ENCODE measurements at places on chromosomes 4 and X.

- DNase-seq = no peak
Observed at GRCh38 chrX:27918799-27919198, 62.5 kb downstream of the DCAF8L1 start.

DNA sequence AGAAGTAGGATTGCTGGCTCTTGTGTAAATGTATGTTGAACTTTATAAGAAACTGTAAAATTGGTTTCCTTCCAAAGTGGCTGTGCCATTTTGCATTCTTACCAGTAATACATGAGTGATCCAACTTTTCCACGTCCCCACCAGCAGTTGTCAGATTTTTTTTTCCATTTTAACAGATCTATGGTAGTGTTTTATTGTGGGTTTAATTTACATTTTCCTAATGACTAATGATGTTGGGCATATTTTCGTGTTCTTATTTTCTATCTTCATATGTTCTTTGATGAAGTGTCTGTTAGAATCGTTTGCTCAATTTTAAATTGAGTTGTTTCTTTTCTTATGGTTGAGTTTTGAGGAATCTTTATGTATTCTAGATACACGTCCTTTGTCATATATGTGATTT lies 56.2 kb downstream of the PHEX start:
- DNase-seq = no peak

GRCh38 chr4:3315566-3315965 lies 22.7 kb downstream of the RGS12 start:
- DNase-seq = peak; percentile 21

DNA sequence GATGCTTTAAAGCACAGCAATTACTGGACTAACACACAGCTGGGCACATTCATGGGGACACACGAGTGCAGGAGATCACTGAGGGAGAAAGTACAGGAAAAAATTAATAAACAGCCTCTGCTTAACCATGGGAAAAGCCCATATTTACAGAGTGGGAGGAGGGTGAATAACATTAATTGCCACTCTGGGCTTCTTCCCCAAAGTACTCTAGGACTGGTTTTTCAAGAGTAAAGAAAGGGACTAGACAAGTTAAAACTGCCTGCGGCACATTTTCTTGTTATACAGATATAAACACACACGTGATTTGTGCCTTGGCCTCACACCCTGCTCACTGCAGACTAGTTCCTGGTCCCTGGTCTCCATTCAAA lies 179.7 kb upstream of the TET2 start:
- no peak for DNase-seq

DNA sequence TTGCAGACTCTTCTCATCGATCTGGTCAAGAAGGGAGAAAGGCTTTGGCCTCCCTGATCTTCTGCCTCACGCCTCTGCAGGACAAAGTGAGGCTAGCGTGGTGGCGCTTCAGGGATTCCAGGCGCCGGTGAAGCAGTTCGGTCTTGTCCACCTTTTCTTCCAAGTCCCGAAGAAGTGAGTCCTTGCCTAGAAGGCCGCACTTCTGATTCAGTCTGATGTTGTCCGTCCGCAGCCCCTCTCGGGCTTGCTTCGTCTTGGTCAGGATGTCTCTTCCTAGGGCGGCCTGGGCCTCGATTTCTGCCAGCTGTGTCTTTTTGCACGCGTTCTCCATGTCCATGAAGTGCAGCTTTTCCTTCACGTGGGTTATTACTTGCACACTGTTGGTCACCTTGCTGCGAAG lies 1.9 kb upstream of the TADA2B start:
- no peak for DNase-seq

DNA sequence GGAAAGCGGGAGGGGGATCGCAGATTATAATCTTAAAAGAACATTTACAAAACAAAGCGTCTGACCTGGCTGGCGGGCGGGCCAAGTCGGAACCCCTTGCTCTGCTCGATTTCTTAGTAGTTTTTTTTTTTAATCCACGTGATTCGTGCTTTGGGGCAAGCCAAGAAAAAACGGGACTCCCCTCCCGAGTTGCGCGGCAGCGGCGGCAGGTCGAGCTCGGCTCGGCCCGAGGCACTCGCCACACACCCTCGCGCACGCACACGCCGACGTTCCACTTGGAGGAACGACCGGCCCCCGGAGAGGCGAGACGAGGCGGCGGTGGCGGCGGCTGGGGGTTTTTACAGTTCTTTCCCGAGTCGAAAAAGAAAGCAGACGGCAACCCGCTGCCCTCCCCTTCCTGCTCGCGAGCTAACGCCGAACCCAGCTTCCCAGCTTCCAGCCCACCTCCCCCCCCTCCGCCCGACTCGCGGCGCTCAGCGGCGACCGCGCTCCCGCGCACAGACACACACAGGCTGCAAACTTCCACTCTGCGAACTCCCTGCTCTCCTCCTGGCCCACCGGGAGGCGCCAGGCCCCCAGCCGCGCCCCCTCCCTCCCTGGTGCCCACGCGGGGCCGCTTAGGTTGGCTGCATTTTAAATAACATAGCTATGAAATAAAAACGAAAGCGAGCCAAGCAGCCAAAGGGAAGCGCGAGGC lies 1.2 kb downstream of the BCOR start:
- peak; percentile 73 for DNase-seq

- no peak for DNase-seq
Observed at GRCh38 chr4:127304356-127304755, 328.4 kb upstream of the INTU start.

DNA sequence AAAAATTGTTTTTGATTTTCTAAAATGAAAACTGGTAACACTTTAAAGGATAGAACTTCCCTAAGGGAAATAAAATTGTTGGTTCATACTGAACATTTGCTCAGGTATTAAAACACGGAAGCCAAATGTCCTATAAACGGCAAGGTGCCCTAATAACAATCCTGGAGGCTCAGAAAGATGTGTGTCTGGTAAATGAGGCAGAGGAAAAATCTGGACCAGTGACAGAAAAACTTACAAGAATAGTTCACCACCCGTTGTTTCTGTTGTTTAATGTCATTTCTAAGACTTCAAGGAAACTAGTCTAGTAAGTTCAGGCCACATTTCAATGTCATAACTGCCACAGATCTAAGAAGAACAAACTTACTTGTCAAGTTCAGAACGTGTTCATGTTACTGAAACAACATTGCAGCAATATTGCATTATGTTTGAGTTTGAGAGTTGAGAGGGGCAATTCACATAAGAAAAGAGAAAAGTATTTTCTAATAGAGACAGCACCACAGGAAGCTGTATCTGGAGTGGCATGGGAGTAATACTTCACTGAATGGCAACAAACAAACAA lies 476.6 kb downstream of the GRXCR1 start:
- DNase-seq = no peak

GRCh38 chrX:31697294-31697916 lies 625.6 kb upstream of the FTHL17 start:
- no peak for DNase-seq

GRCh38 chrX:25204182-25204581 lies 188.4 kb upstream of the ARX start:
- DNase-seq = no peak

DNA sequence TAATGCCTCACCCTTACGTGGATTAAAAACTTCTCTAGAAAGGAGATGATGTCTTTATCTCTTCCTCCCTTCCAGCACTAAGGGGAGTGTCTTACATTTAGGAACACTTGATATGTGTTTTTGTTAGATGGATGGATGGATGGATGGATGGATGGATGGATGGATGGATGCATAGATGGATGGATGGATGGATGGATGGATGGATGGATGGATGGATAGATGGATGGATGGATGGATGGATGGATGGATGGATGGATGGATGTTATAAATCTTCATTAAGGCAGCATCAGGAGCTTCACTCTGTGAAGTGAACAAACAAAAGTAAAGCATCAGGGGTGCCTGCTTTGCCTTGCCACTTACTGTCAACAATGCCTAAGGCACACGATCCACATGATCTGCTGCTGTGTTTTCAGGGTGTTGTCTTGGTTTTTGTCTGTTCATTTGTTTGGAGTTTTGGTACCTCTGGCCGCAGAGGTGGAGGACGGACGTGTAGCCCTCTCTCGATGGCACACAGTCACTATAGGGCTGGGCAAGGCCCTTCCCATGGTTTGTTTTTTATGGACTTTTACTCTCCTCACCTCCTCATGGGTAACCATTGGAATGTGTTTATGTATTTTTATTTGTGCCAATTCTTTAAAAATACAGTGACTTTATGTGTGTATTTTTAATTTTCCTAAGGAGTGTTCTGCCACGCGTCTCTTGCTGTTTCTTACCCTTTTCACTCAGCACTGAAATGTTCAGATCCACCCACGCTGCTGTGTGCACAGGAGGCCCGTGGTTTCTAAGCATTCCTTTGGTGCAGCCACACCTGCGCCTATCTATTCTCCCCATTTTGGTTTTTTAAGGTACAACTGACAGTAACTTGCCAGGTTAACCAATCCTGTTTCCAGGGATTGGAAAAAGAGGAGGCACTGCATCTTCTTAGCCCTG lies 91.8 kb upstream of the ENPP6 start:
- DNase-seq = no peak

DNA sequence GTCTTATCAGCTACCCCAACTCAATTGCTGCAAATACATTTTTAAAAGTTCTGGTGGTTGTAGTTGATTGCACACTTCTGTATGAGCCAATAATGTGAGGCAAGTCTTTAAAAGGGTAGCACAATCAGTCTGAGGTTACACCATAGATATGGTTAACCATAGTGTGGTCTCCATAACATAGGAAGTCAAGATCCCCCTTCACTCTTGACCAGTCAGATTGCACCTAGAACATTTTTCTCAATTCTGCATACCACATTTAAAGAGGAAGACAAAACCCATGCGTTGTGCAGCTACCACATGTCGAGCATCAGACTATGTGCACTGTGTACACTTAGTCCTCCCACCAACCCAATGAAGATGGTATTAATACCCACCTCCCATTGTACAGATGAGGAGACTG lies 26.5 kb upstream of the CYBB start:
- peak; percentile 58 for DNase-seq

GRCh38 chr4:108166441-108167315 lies 2.1 kb downstream of the LEF1 start:
- peak; percentile 72 for DNase-seq

GRCh38 chrX:92247076-92247475 lies 467.9 kb downstream of the PCDH11X start:
- no peak for DNase-seq

GRCh38 chr4:113476800-113477199 lies 284.7 kb downstream of the CAMK2D start:
- DNase-seq = no peak

- DNase-seq = no peak
Observed at GRCh38 chrX:110734894-110735541, 60.6 kb downstream of the CHRDL1 start.

GRCh38 chrX:54776061-54776460 lies 22.0 kb downstream of the ITIH6 start:
- no peak for DNase-seq

GRCh38 chr4:158811704-158812103 lies 42.9 kb downstream of the FNIP2 start:
- no peak for DNase-seq

DNA sequence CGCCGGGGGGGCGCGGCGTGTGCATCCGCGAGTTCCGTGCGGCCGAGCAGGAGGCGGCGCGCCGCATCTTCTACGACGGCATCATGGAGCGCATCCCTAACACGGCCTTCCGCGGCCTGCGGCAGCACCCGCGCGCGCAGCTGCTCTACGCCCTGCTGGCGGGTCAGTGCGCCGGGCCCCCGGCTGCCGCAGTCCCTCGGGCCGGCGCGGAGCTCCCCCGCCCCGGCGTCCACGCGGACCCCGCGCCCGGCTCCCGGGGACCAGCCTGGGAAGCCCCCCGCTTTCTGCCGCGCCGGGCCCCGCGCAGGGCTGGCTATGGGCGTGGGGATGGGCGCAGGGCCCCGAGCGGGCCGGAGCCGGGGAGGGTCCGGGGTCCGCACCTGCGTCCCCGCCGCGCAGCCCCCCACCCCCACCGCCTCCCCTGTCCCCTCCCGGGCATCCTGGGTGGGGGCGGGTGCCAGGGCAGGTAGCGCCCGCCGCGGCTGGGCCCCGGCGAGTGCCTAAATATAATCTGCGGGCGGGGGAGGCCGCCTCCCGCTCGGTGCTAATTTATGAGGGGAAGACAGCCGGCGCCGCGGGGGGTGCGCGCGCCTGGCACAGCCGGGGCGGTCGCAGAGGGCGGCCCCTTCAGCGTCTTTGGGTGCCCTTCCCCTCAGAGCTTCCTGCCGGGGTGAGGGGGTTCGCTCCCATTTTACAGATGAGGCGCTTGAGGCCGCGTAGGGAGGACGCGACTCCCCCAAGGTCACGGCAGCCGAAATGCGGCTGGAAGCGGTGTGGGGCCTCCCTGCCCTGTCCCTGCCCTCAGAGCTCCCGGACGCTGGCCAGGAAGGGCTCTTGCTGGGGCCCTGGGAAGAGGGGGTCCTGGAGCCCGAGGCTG lies 837 bp downstream of the NAT8L start:
- DNase-seq = no peak

DNA sequence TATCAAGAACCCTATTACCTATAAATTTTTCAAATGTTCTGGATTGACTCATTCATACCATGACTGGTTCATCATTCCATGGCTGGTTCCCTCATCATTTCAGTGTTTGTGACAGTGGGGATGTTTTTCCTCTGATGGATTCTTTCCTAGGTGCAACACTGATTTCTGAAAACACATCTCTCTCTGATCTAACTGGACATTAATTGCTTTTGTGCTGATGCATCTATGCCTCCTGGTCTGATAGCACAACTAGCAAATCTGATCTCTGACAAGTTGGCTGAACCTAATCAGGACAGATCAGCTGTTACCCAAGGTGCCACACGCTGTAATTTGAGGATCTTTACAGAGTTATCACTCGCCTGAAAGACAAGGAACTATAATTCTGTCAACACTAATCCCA lies 140.2 kb downstream of the LDB2 start:
- no peak for DNase-seq

- no peak for DNase-seq
Observed at GRCh38 chr4:18109676-18110075, 88.1 kb upstream of the LCORL start.

DNA sequence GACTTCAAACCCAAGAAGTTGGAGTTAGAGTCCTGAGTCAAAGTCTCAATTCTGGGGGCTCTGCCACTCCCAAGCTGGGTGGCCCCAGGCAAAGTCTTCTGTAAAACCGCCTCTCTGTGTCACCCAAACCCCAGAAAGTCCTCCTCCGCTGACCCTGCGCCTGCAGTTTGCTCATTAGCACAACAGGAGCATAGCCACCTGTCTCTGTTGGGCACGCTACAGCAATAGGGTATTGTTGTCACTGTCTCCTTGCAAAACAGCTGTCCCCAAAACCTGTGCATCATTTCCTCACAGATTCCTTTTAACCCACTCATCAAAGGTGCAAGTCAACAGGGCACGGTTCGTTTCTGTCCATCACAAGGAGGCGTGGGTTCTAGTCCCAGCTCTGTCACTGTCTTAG lies 8.0 kb upstream of the DGAT2L6 start:
- DNase-seq = no peak

Data from activated CD8-positive, alpha-beta memory T cell treated with anti-CD3 and anti-CD28 coated beads, Interleukin-2, amount 10 ng/mL, durations not matched to agents 7 days and 5 days (primary cell).